Naive thymus-derived CD8-positive, alpha-beta T cell (primary cell): ENCODE measurements at places on chromosomes 7 and 10. TPM values are rescaled to one million over a fixed set of nuclear protein-coding genes. Genes with fewer than 3 reads are reported as not detected.
A peak's percentile ranks its signal among the peaks of the same experiment; 100 is the strongest.

STYXL1 gene
- total RNA-seq = 21.8 TPM

SHH gene
- total RNA-seq = not detected

STEAP1B gene
- total RNA-seq = not detected

KCNMA1 gene
- not detected for total RNA-seq

MOGAT3 gene
- total RNA-seq = not detected

STAG3 gene
- total RNA-seq = 12.0 TPM

RNF32 gene
- 0.60 TPM for total RNA-seq

GHRHR gene
- total RNA-seq = not detected

IGFBP1 gene
- not detected for total RNA-seq

MEOX2 gene
- total RNA-seq = not detected

UPP1 gene
- total RNA-seq = 38.0 TPM

DNA sequence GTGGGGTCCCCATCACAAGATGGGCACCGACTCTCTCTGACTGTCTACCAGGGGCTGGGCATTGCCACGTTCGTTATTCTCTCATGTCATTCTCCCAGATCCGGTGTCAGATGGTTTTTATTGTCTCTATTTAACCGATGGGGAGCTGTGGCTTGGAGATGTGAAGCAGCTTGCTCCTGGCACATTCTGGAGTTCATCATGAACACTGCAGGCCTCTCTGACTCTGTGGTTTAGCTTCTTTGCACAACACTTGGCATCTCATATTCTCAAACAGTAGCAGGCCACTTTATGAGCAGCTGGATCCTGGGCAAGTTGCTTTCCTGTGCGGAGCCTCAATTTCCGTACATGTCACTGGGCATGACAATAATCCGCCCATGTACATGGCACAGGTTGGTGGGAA, 119.9 kb downstream of the LRRC18 start:
- no peaks in the 10 kb centered on the region for H3K27me3 ChIP-seq
- H3K4me1 ChIP-seq = peaks cover 3% of the 10 kb centered on the region

DNA sequence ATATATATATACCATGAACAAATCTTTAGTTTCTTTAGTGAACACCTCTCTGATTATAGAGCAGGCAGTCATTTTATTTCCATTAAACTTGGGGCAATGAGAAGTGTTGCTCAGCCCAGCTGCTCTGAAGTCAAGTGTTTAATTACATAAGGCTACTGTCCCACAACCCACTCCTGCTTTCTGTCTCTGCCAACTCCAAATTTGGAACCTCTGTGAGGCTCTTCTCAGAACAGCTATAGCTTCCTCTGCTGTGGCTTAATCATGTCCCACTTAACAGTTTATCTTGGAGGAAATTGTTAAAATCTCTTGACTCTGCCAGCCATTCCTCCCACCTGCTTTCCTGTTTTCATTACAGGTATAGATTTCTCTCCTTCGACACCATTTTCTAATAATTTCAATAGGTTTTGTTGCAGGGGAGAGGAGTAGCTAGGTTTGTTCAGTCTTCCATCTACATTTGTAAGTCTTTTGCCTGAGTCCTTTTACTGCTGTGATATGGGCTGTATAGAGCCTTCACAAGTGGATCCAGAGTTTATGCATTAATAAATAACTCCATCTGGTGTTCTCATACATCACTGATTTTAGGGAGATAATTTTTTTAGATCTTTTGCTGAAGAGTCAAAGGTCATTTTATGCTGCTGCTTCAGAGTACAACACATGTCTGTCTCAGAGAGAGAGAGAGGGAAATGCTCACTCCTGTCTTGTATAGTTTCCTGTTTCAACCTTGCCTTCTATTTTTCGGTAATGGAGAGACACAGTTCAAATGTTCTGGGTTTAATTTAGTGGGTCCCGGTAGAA, 170.4 kb downstream of the WNT2 start:
- H3K36me3 ChIP-seq = peaks cover 5% of the 10 kb centered on the region
- H3K4me1 ChIP-seq = no peaks in the 10 kb centered on the region
- no peak overlapping the region for H3K4me3 ChIP-seq
- no peak for DNase-seq

DNA sequence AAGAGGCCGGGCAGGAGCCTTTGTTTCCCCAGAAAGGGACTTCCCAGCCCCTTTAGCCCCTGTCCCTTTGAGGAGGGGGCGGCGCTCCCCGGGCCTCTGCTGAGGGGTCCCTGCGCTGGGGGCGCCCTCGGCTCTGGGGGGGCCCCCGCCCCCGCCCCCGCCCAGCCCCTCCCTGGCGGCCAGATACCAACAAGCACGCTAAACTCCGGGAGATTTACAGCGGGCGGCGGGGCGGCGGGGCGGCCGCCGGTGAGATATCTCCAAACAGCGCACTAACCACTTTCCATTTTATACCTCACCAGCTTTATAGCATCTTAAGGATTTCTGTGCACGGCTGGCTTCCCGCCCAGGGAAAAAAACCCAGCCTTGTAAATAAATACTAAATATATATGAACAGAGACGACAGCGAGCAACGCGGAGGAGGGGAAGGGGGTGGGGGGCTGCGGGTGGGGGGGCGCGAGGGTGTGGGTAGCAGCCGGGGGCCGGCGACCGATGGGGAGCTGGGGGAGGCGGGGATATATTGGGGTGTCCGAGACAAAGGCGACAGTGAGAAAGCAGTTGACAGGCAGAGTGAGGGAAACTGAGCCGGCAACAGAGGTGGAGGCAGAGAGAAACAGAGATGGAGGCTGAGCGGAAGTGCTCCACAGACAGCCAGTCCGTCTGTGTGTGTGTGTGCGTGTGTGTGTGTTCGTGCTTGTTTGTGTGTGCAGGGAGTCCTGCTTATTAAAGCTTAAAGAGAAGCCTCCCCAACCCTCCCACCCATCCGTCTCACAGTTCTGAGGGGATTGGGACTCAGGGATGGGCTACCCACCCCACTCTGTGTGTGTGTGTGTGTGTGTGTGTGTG, 85.8 kb downstream of the HIF1AN start:
- peaks cover 55% of the 10 kb centered on the region for H3K27me3 ChIP-seq
- H3K36me3 ChIP-seq = no peaks in the 10 kb centered on the region
- H3K4me3 ChIP-seq = peak overlapping the region; percentile 68
- H3K4me1 ChIP-seq = peaks cover 4% of the 10 kb centered on the region

- no peak overlapping the region for H3K27ac ChIP-seq
- H3K36me3 ChIP-seq = no peaks in the 10 kb centered on the region
- no peak overlapping the region for H3K4me3 ChIP-seq
These were observed 491.8 kb upstream of the FOXK1 start for GRCh38 chr7:4190010-4190981.

GRCh38 chr7:149713731-149714068, 59.7 kb downstream of the ZNF467 start:
- peaks cover 20% of the 10 kb centered on the region for H3K4me1 ChIP-seq
- no peak overlapping the region for H3K27ac ChIP-seq
- DNase-seq = no peak
- H3K36me3 ChIP-seq = no peaks in the 10 kb centered on the region
- H3K4me3 ChIP-seq = peak overlapping the region; percentile 67
- no peaks in the 10 kb centered on the region for H3K27me3 ChIP-seq

- H3K27me3 ChIP-seq = no peaks in the 10 kb centered on the region
- no peak overlapping the region for H3K4me3 ChIP-seq
- DNase-seq = no peak
- H3K4me1 ChIP-seq = no peaks in the 10 kb centered on the region
- H3K27ac ChIP-seq = no peak overlapping the region
These were observed 69.0 kb upstream of the RAB11FIP2 start for GRCh38 chr10:118115701-118116100.

DNA sequence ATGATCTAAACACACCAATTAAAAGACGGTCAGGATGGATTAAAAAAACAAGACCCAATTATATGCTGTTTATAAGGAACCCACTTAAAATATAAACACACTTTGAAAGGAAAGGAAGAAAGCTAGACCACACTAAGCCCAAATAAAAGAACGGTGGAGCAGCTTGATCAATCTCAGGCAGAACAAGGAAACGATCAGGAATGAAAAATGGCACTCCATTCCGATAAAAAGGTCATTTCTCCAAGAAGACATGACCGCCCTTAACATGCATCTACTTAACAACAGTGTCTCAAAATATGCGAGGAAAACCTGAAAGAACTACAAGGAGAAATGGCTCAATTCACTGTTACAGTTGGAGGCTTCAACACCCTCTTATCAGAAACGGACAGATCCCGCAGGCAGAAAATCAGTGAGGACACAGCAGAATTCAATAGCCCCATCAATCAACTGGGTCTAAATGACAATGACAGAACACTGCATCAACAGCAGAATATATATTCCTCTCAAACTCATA, 210.0 kb downstream of the MAD1L1 start:
- no peak overlapping the region for H3K27ac ChIP-seq
- no peaks in the 10 kb centered on the region for H3K27me3 ChIP-seq
- H3K4me1 ChIP-seq = peaks cover 32% of the 10 kb centered on the region
- no peak overlapping the region for H3K4me3 ChIP-seq

- H3K27me3 ChIP-seq = no peaks in the 10 kb centered on the region
- H3K4me3 ChIP-seq = no peak overlapping the region
- DNase-seq = no peak
- H3K4me1 ChIP-seq = no peaks in the 10 kb centered on the region
- H3K36me3 ChIP-seq = no peaks in the 10 kb centered on the region
These were observed 210.7 kb upstream of the GNAI1 start for GRCh38 chr7:79923953-79924352.

GRCh38 chr10:6140965-6141295, 52.1 kb downstream of the RBM17 start:
- peaks cover 25% of the 10 kb centered on the region for H3K4me1 ChIP-seq
- no peaks in the 10 kb centered on the region for H3K36me3 ChIP-seq
- H3K4me3 ChIP-seq = peak overlapping the region; percentile 47
- no peak for DNase-seq
- peaks cover 2% of the 10 kb centered on the region for H3K27me3 ChIP-seq

DNA sequence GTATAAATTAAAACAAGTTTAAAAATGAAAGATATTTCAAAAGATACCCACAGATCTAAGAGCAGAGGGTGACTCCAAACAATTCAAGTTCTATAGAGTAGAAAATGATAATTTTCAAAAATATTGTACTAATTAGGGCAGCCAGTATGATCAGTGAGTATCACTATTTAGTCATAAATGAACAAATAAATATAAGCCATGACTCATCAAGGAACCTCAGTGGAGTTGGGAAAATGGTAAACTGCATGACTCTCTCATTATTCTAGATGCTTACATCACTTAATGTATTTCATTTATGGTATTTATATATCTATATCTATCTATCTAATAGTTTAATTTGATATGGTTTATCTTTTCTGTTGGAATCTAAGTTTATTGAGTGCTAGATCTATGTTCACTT, 94.3 kb downstream of the THSD7A start:
- no peak for DNase-seq
- H3K4me3 ChIP-seq = no peak overlapping the region
- no peak overlapping the region for H3K27ac ChIP-seq
- no peaks in the 10 kb centered on the region for H3K4me1 ChIP-seq

DNA sequence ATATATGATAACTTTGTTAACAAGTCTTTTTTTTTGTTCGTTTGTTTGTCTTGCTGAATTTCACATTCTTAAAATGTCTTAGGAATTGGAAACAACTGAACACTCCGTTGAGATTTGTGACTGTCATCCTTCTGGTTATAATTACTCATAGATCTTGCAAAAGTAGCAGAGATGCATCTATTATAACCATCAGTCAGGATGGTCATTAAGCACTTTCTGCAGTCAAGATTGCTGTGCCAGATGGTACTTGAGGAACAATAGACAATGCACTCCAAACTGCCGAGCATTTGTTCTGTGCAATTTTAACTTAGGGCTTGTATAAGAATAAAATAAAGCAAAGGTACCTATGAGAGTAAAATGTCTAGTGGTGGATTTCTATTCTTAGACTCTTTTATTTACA, 710.1 kb upstream of the KCND2 start:
- no peaks in the 10 kb centered on the region for H3K4me1 ChIP-seq
- peaks cover 5% of the 10 kb centered on the region for H3K36me3 ChIP-seq
- H3K27ac ChIP-seq = no peak overlapping the region
- no peak for DNase-seq

GRCh38 chr7:28410628-28411531, 1.4 kb upstream of the CREB5 start:
- H3K27ac ChIP-seq = no peak overlapping the region
- no peak for DNase-seq
- peaks cover 5% of the 10 kb centered on the region for H3K36me3 ChIP-seq
- H3K27me3 ChIP-seq = peaks cover 53% of the 10 kb centered on the region
- peaks cover 14% of the 10 kb centered on the region for H3K4me1 ChIP-seq

GRCh38 chr7:141928845-141929195, 12.6 kb downstream of the OR9A4 start:
- peaks cover 2% of the 10 kb centered on the region for H3K27me3 ChIP-seq
- no peaks in the 10 kb centered on the region for H3K4me1 ChIP-seq
- DNase-seq = no peak
- peaks cover 2% of the 10 kb centered on the region for H3K36me3 ChIP-seq
- H3K4me3 ChIP-seq = no peak overlapping the region

GRCh38 chr7:17144322-17144721, 154.1 kb upstream of the AHR start:
- H3K4me1 ChIP-seq = peaks cover 40% of the 10 kb centered on the region
- peak overlapping the region; percentile 91 for H3K27ac ChIP-seq
- H3K27me3 ChIP-seq = no peaks in the 10 kb centered on the region
- no peak overlapping the region for H3K4me3 ChIP-seq

DNA sequence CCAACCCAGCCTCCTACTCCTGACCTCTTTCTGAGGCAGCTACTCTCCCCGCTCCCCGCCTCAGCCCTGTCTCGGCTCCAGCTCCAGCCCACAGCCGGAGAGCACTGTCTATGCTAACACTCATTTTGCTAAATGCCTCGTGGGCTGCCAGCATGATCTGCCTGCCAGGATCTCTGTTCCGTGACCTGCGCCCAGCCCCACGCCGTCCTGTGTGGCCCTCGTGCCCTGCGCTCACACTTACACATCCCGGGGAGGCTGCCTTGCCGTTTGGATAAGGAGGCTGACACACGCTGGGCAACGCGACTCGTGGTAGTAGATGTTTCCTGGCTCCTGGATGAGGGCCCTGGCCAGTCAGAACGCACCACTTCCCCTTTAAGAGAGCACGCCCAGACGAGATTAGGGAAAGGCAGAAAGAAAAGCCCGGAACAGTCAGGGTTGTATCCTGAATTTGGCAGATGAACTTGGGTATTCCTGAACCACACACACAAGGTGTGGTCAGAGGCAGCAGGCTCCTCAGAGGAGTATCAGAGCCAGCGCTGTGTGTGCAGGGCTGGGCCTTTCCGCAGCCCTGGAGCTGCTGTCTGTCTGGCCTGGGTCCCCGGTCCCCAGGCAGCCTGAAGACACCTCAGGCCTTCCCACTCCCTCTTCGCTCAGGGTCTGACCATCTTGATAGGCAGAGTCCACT, 97.7 kb upstream of the EFCAB10 start:
- peaks cover 5% of the 10 kb centered on the region for H3K36me3 ChIP-seq
- peaks cover 69% of the 10 kb centered on the region for H3K4me1 ChIP-seq
- peak overlapping the region; percentile 86 for H3K27ac ChIP-seq
- H3K4me3 ChIP-seq = peak overlapping the region; percentile 75
- no peak for DNase-seq

DNA sequence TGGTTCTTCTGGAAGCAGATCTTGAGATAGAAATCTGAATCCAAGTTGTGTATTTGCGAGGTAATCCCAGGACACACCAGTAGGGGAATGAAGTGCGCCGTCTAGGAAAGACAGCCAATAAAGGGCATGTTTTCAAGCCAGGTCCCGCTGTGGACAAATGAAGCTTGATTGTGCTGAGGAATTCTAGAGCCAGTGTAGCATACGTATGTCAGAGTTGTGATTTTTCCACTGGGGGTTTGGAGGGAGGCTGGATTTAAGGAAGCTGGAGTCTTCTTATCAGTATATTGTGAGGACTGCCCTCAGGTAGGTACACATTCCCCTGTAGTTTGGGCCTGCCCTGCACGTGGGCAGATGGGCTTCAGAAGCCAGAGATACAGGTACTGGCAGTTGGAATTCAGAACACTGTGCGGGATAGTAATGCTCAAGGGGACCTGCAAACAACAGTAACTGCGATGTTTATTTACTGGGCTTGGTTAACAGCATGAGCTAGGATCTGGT, 50.9 kb downstream of the GALNT11 start:
- H3K27ac ChIP-seq = no peak overlapping the region
- DNase-seq = peak; percentile 8
- no peak overlapping the region for H3K4me3 ChIP-seq
- H3K27me3 ChIP-seq = no peaks in the 10 kb centered on the region
